ENCODE measurements at places on chromosomes 6 and 20.

DNA sequence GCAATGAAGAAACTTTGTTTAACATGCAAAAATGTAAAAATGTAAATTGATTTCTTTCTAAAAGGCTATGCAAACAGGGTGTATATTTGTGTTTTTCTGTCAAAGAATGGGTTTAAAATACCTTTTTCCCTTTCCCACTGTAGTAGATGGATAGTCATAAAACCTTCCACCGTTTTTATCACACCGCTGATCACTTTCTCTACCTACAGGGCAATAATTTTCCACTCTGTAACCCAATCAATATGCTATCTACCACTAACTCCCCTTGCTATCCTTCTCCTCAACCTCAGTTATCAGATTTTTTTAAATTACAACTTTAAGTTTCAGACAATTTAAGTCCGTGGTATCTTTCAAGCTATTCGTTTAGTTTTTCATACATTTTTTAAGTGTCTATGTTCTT is 91.4 kb upstream of the ARID1B start:
- DNase-seq: no peak

DNA sequence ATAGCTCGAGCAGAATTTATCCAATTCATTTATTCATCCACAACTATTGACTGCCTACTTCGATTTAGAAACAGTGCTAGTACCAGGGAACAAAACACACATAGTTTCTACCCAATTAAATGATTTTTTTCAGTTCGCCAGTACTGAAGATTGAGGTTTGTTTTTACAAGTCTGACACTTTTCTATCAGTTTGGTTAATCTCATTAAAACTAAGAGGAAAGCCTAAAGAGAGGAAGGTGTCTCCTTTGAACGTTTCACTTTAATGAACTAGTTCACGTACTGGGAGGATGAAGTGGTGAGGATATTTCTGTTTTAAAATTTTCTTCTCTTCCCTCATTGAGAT is 570 bp upstream of the ANKS1A start:
- no peak for DNase-seq

DNA sequence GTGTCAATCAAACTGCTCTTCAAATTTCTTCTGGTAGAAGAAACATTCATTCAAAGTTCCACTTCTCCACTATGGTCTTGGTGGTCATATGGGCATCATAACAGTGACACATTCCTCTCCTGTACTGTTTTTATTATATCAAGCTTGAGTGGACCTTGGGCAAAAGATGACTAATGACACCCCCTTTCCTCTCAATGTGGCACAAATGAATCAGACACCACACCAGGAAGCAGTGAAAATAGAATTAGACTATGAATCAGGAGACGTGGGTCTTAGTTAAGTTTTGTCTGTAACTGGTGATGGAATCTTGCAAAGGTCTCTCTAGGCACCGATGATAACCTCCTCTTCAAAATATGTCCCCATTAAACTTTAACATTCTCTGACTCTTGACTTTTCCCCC is 9.0 kb upstream of the NRSN1 start:
- no peak for DNase-seq

- DNase-seq: peak; percentile 87
These were observed 194.9 kb upstream of the SMLR1 start for GRCh38 chr6:130632277-130632676.

GRCh38 chr6:128567029-128567428 is 46.6 kb upstream of the PTPRK start:
- DNase-seq: no peak

DNA sequence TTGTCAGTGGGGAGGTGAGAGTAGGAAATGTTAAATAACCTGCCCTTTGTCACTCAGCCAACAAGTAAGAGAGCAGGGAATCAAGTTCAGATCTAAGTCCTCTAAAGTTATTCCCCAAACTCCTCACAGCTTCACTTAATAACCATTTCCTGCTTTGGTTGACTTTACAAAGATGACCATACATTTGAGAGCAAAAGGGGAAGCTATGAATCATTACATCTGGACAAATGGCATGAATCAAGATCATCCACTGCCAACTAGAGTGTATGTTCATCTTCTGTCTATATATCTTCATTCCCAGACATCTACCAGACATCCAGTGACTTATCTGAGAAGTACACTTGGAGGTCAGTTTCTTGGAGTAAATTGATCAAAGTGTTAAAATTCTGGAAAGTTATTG is 15.1 kb upstream of the HIVEP2 start:
- DNase-seq: no peak

- DNase-seq: no peak
These were observed 291.0 kb upstream of the PLCB4 start for GRCh38 chr20:8777911-8778310.

GRCh38 chr6:152267967-152268845 is 369.0 kb downstream of the SYNE1 start:
- peak; percentile 18 for DNase-seq

GRCh38 chr6:107290491-107290890 is 168.9 kb downstream of the PDSS2 start:
- DNase-seq: no peak

GRCh38 chr20:9163251-9163650 is 94.4 kb downstream of the PLCB4 start:
- DNase-seq: no peak

GRCh38 chr6:30152910-30153610 is 8.0 kb downstream of the TRIM10 start:
- no peak for DNase-seq

DNA sequence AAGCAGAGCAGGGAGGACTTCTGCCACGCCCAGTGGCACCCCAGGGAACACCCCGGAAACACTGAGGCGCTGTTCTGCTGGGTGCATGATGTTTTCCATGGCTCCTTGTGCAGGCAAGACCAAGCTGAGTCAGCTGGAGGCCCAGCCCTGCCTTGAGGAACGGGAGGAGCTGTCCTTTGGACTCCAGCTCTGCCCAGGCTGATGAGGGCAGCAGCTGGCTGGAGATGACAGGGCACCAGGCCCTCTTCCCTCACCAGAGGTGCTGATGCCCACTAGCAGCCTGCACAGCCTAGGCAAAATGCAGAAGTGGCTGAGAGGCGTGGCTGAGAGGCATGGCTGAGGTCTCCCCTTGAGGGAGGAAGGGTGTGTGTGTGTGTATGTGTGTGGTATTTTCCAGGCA is 2.4 kb downstream of the C6orf132 start:
- no peak for DNase-seq

DNA sequence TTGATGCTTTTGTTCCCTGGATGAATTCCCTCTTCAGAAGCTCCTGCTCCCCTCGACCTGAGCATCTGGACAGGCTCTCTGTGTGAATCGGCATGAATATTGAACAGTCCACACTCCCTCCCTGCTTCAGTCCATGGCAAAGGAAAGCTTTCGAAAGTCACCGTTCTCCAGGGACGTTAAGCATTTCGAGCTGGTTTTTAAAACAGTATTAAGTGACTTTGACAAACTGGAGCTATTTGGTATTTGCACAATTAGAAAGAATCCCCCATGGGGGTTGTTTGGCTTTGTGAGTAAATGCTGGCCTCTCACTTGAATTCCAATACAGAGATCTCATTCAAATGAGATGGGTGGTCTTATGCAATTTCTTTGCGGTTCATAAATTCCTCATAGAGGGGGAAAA is 85.3 kb upstream of the TIAM2 start:
- no peak for DNase-seq

DNA sequence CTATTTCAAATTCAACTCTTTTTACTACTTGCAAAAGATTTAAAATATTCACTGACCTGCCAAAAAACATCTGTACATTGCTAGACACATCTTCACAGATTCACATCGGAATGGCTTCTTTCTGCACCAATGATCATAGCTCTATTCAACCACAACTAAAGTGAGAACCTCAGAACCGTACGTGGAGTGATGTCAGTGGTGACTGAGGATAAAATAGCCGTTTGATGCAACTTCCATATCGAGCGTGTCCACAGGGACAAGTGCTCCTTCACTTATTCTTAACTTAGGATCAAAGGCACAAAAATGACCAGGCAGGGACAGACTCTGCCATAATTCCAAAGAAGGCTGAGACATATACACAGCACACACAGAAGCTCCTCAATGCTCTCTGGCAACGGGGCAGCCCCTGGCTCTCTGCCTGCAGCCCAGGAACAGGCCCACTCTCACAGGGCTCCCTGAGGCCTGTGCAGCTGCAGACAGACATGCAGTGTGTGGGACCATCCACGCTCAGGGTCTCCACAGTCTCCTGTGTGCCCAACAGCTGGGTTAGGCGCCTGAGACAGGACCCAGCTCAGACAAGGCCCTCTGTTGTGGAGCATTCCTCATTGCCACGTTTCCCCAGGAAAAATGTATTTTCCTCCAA is 22.8 kb downstream of the FYN start:
- no peak for DNase-seq

DNA sequence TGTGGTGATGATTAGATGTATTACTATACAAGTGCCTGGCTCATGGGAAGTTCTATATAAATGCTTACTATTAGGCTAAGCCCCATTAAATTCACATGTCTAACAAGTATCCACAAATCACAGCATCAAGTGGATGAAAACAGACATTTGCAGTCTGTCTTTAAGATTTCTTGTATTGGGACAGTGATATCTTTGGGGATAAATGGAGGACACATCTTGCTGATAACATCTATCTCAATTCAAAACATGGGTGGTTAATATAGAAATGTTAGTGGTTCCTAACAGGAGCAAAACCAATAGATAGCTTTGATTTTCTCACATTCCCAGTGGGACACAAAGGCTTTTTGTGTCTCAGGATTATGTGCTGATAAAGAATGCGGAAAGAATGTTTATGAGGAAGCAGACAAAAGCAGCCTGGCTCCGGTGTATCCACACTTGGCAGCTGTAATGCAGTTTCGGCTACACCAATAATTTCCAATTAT is 29.3 kb downstream of the PTPRK start:
- no peak for DNase-seq

- no peak for DNase-seq
These were observed 38.2 kb downstream of the TMX4 start for GRCh38 chr20:7981374-7981773.

- no peak for DNase-seq
These were observed 304.2 kb downstream of the TFAP2C start for GRCh38 chr20:56933331-56933698.

GRCh38 chr20:54208548-54209176 is 775 bp downstream of the PFDN4 start:
- no peak for DNase-seq

GRCh38 chr6:170210651-170211403 is 80.1 kb downstream of the DLL1 start:
- no peak for DNase-seq

DNA sequence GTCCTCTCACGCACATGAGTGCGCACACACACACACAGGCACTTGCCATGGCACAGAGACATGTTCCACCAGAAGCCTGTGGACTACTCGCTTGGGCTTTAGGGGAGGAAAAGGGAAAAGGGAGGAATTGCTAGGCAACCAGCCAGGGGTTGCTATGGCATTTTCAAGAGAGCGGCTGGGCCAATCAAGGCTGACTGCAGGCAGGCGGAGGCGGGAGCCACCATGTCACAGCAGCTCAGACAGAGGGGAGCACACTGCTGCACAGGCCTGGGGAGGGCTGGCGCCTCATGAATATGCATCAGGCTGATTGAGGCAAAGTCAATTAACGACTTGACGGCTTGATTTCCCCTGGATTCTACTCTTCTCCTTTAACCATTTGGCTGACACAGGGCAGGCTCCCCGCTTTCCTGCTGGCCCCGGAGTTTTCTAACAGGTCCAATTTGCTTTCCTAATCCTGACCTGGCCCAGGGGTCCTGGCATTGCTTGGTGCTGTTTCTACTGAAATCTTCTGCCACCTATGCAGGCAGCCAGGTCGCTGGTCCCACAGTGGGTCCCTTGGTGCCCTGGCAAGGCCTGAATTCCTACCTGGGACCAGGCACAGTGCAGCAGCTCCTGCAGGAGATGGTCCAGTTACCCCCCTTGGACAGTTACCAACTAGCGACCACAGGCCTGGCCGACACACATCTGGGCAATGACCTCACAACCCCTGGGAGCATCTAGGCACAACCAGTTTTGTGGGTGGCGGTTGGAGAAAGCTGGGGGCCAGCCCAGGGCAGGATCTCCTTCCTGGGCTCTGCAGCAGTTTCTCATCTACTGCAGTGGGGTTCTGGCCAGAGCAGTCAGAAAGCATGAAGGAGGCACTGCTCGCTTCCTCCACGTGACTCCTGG is 52.1 kb downstream of the YTHDF1 start:
- no peak for DNase-seq

DNA sequence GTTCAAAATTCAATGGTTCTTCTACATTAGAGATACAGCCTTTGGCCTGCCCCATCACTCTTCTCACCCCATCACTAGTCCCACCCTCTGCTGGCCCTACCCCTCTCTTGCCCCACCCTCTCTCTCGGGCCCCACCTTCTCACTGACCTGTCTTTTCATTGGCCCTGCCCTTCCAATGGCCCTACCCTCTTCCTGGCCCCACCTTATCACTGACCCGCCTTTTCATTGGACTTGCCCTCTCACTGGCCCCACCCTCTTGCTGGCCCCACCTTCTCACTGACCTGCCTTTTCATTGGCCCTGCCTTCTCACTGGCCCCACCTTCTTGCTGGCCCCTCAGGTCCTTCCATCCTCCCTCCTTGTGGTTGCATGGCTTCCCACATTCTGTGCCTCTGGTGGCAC is 107.2 kb upstream of the PLEKHG1 start:
- DNase-seq: no peak

- DNase-seq: no peak
These were observed 749.7 kb downstream of the MAFB start for GRCh38 chr20:39939241-39939865.

GRCh38 chr6:150527100-150527499 is 72.6 kb upstream of the PLEKHG1 start:
- no peak for DNase-seq

GRCh38 chr6:45532721-45533210 is 155.0 kb upstream of the SUPT3H start:
- DNase-seq: no peak

GRCh38 chr6:148529010-148529409 is 186.4 kb downstream of the SASH1 start:
- no peak for DNase-seq

DNA sequence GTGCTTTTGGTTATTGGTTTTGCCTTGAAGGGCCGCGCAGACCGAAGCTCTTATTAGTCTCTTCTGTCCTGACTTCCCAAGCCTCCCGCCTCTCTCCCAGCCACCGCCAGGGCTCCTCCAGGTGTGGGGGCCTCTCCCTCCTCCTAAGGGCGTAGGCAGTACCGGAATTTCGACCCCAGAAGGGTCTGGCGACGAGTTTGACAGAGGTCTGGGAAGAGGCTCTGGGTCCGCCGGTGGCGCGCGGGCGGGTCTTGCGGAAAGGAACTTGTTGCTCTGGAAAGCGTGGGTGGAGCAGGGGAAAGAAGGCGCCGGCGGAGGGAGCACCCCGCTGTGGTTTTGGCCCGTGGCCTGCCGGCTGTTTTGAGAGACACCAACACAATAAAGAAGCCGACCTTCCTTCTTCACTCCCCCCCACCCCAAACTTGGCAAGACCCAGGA is 1.8 kb downstream of the PCSK2 start:
- DNase-seq: peak; percentile 64

DNA sequence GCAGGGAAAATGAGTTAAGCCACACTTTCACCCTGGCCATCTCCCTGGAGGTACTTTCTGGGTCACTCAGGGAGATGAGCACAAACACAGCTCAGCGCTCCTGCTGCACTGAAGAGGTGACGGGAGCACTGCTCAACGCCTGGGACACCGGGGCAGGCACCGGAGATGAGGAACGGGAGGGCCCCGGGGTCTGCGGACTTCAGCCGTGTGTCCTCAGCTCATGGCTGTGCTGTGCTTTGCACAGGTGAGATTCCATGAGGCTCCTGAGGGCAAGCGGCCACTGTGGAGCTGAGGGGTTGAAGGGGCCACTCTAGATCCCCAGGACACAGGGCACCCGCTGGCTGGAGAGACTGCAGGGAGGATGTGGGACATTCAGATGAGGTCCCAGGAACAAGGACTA is 234.2 kb upstream of the EXOC2 start:
- DNase-seq: no peak

Measured in NCI-H1105 (cell line).